ENCODE measurements at places on chromosomes 5 and 9.

GRCh38 chr9:104177003-104177611, 83.0 kb downstream of the SMC2 start:
- no peak overlapping the region for H3K27ac ChIP-seq
- DNase-seq = no peak
- no peaks in the 10 kb centered on the region for H3K27me3 ChIP-seq
- H3K4me1 ChIP-seq = no peaks in the 10 kb centered on the region
- H3K4me3 ChIP-seq = no peak overlapping the region

GRCh38 chr9:96100385-96101300, 201.3 kb downstream of the HSD17B3 start:
- H3K4me3 ChIP-seq = no peak overlapping the region
- no peak overlapping the region for H3K27ac ChIP-seq
- no peak for DNase-seq

DNA sequence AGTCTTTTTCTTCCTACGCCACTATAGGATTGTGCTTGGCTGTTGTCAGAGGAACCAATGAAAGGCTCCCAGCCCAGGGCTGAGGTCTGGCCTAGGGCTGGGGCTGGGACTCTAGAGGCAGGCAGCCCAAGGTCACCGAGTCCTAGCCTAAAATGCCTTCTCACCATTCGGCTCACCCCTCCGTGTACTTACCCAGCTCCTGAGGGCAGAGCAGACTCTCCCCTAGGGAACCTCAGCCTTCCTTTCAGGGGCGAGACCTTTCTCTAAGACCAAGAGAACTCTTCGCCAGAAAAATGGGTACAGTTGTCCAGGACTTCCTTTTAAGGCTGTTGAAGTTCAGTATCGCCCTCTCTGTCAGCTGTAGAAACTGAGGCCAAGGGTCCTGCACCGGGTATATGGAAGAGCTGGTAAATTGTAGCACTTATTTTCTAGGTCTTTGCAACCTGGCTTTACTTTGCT, 1.7 kb upstream of the SPRY4 start:
- peaks cover 2% of the 10 kb centered on the region for H3K36me3 ChIP-seq
- H3K27ac ChIP-seq = peak overlapping the region; percentile 86
- DNase-seq = no peak
- no peaks in the 10 kb centered on the region for H3K27me3 ChIP-seq

GRCh38 chr9:133234577-133235322, 25.7 kb upstream of the OBP2B start:
- no peak for DNase-seq
- peaks cover 7% of the 10 kb centered on the region for H3K27me3 ChIP-seq
- H3K36me3 ChIP-seq = no peaks in the 10 kb centered on the region
- H3K27ac ChIP-seq = no peak overlapping the region
- no peak overlapping the region for H3K4me3 ChIP-seq

GRCh38 chr9:113966394-113966793, 90.3 kb downstream of the ZNF618 start:
- H3K27ac ChIP-seq = no peak overlapping the region
- H3K27me3 ChIP-seq = no peaks in the 10 kb centered on the region
- DNase-seq = no peak

- no peaks in the 10 kb centered on the region for H3K27me3 ChIP-seq
- H3K27ac ChIP-seq = no peak overlapping the region
- no peak overlapping the region for H3K4me3 ChIP-seq
- H3K36me3 ChIP-seq = no peaks in the 10 kb centered on the region
- DNase-seq = peak; percentile 14
- H3K4me1 ChIP-seq = no peaks in the 10 kb centered on the region
Measured at GRCh38 chr5:86968301-86968753, 299.4 kb upstream of the RASA1 start.

DNA sequence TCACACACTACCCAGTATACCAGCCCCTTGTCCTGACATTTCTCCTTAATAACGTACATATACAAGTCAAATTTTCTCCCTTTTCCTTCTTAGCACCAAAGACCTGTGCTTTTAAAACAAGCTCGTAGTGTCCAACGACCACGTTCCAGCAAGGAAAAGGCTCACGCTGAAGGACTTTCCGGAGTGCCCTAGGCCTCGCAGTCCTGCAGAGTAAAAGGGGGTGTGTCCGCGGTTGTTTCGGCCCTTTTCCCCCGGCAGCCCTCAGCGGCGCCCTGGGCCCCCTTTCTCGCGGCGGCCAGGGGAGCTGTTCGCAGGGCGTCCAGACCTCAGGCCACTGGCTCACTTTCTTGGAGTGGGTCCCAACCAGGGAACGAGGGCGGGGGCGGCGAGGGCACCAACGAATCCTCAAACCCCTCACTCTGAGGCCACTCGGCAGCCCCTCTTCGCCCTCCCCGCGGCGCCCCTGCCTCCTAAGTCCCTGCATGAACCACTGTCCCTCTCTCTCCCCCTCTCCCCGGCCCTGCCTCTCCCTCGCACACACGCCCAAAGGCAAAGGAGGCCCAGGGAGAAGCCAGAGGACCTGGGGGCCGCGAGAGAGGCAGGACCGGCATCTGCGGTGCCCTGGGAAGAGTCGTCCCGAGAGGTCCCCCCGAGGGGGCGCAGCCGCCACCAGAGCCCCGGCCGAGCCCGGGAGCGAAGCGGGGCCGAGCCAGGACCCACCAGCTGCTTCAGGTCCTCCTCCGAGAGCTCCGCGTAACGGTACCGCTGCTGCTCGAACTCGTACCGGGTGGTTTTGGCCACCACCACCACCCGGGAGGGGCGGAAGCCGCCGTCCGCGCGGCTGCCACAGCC, 720 bp downstream of the NADK2 start:
- peak; percentile 60 for DNase-seq
- peak overlapping the region; percentile 92 for H3K27ac ChIP-seq
- H3K4me3 ChIP-seq = peak overlapping the region; percentile 85
- H3K4me1 ChIP-seq = peaks cover 1% of the 10 kb centered on the region
- no peaks in the 10 kb centered on the region for H3K36me3 ChIP-seq

DNA sequence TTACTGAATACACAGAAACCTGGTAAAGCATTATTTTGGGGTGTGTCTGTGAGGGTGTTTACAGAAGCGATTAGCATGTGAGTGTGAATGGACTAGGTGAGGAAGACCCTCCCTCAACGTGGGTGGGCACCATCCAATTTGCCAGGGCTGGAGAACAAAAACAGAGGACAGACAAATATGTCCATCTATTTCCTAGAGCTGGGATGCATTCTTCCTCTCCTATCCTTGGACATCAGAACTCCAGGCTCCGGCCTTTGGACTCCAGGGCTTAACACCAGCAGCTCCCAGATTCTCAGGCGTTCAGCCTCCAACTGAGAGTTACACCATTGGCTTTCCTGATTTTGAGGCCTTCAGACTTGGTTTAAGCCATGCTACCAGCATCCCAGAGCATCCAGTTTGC, 65.8 kb upstream of the CHD1 start:
- H3K4me1 ChIP-seq = no peaks in the 10 kb centered on the region
- no peaks in the 10 kb centered on the region for H3K27me3 ChIP-seq
- H3K36me3 ChIP-seq = no peaks in the 10 kb centered on the region
- H3K27ac ChIP-seq = no peak overlapping the region

GRCh38 chr5:136457390-136458013, 92.2 kb upstream of the TRPC7 start:
- no peaks in the 10 kb centered on the region for H3K4me1 ChIP-seq
- no peak overlapping the region for H3K4me3 ChIP-seq
- DNase-seq = no peak

DNA sequence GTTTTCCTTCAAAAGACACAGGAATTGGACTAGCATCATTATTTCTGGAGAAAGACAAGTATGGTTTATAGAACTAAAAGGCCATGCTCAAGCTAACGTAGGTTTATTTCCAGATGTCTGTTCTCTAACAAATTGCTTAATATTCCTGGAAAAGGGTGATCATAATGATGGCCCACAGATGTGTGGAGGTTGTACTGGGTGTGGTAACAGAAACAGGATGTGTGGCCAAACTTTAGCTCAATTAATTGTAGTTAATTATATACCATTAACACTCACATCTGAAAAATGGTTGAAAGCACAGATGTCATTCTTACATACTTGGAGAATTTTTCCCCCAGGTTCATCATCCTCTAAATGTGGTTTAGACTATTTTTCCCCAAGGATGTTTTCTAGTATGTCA, 292.7 kb upstream of the RASA1 start:
- DNase-seq = no peak
- no peak overlapping the region for H3K4me3 ChIP-seq
- H3K36me3 ChIP-seq = no peaks in the 10 kb centered on the region
- H3K27me3 ChIP-seq = no peaks in the 10 kb centered on the region
- H3K4me1 ChIP-seq = no peaks in the 10 kb centered on the region
- H3K27ac ChIP-seq = no peak overlapping the region

DNA sequence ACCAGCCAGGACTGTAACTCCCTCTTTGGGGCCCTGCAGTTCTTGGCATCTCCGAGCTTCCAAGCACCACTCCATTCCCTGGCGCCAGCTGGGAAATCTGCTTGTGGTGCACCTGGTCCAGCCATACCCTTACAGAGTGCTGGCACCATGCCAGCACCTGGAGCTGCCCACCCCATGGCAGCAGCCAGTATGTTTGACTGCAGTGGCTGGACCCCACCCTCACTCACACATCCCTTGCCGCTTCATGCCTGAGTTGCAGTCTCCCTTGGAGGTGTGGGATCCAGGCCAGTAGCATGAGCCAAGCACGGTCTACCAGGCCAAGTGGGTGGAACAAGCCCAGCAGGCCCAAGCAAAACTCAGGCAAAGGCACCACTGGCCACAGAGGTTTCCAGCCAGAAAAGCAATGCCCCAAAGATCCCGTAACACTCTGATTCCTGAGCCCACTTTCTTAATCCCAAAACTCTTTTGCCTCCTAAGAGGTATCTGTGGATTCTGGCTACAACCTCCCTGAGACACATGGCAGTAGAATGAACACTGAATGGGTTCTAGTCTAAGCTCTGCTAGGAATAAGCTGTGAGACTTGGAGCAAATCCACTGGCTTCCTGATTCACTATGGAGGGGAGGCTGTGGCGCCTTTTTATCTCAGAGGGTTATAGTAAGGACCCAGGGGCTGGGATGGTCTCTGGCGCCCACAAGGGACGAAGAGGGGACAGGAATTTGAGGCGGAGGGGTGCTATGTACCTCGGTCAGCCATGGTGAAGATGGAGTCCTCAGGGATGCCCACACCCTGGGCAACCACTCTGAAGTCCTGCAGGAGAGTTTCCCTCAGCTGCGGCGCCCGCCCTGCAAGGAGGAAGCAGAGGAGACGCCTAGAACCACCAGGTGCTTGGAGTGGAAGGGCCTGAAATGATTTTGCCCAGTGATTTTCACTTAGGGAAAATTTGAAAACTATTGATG, 5.6 kb downstream of the AMBP start:
- H3K27me3 ChIP-seq = peaks cover 2% of the 10 kb centered on the region
- no peak for DNase-seq
- H3K27ac ChIP-seq = no peak overlapping the region
- H3K36me3 ChIP-seq = no peaks in the 10 kb centered on the region
- H3K4me3 ChIP-seq = no peak overlapping the region
- H3K4me1 ChIP-seq = no peaks in the 10 kb centered on the region

DNA sequence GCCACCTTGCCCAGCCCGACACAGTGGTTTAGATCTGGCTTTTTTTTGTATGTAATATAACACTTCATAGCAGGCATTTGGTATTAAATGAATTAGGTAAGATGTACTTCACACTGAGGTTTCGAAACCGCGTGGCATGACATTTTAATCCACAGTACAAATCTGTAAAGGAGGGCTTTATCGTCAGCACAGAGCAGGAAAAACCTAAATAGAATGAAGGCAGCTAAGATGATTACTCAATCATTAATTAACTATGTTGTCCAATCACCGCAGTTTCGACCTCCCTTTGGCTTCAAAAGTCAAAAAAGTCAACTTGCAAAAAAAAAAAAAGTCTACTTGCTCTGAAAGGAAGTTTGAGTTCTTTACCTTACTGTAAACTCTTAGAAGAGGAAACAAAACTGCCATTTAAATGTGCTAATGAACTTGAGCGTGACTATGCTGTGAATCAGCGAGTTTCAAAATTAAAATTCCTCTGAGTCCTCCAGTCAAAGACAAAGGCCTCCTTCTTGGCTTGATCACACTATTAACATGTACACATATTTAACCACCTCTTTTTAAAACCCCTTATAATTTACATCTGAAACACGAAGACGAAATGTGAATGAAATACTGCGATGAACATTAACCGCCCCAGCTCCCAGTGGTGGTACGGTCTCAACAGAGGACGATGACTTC, 698 bp upstream of the SEC24A start:
- peak overlapping the region; percentile 29 for H3K27ac ChIP-seq
- H3K27me3 ChIP-seq = no peaks in the 10 kb centered on the region
- peaks cover 9% of the 10 kb centered on the region for H3K4me1 ChIP-seq
- DNase-seq = no peak

- H3K4me3 ChIP-seq = no peak overlapping the region
- H3K36me3 ChIP-seq = no peaks in the 10 kb centered on the region
- no peak for DNase-seq
- H3K27ac ChIP-seq = no peak overlapping the region
- H3K4me1 ChIP-seq = peaks cover 2% of the 10 kb centered on the region
- H3K27me3 ChIP-seq = no peaks in the 10 kb centered on the region
Measured at GRCh38 chr5:103218164-103218563, 40.4 kb upstream of the MACIR start.

- H3K27me3 ChIP-seq = no peaks in the 10 kb centered on the region
- H3K27ac ChIP-seq = no peak overlapping the region
- no peak overlapping the region for H3K4me3 ChIP-seq
- H3K36me3 ChIP-seq = no peaks in the 10 kb centered on the region
- H3K4me1 ChIP-seq = peaks cover 14% of the 10 kb centered on the region
Measured at GRCh38 chr5:64210866-64211265, 45.2 kb downstream of the RNF180 start.

- no peak overlapping the region for H3K27ac ChIP-seq
- no peaks in the 10 kb centered on the region for H3K4me1 ChIP-seq
- no peaks in the 10 kb centered on the region for H3K27me3 ChIP-seq
- no peak overlapping the region for H3K4me3 ChIP-seq
- peaks cover 83% of the 10 kb centered on the region for H3K36me3 ChIP-seq
Measured at GRCh38 chr9:134046894-134047681, 20.7 kb downstream of the BRD3 start.

DNA sequence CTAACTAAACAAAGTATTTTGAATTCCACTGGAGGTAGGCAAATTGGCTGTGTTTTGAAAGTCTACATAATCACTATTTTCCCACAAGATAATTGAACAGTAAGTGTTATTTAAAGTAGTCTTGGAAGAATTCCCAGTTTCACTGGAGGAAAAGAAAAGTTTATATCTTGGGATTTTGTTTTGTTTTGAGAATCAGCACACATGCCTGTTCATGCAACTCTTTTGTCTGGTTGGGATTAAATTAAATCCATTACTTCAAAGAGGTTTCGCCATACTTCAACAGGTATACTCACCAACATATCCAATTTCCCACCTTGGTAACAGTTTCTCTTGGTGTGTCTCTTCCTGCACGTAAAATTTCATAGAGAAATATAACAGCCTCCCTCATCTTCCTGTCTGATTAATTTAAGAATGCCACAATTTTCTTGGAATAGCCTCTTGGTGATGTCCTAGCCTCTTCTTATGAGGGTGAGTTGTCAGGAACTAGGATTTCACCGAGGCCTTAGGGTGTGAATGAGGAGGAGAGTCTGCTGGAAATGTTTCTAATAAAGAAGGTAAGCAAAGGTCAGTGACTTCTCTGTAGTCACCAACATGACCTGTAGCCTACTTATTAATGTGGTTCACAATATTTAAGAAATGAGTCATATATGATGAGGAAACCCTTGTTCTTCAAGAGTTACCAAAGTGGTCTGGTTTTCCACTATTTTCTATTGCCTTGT, 48.1 kb downstream of the ITGA2 start:
- no peak overlapping the region for H3K4me3 ChIP-seq
- no peaks in the 10 kb centered on the region for H3K36me3 ChIP-seq
- no peaks in the 10 kb centered on the region for H3K27me3 ChIP-seq
- peaks cover 1% of the 10 kb centered on the region for H3K4me1 ChIP-seq
- no peak for DNase-seq

GRCh38 chr9:129849901-129850300, 14.6 kb downstream of the USP20 start:
- no peak for DNase-seq
- H3K4me3 ChIP-seq = no peak overlapping the region
- H3K27me3 ChIP-seq = no peaks in the 10 kb centered on the region
- H3K4me1 ChIP-seq = no peaks in the 10 kb centered on the region
- H3K27ac ChIP-seq = no peak overlapping the region
- H3K36me3 ChIP-seq = peaks cover 6% of the 10 kb centered on the region
